ENCODE measurements at places on chromosomes 16 and 17.

DNA sequence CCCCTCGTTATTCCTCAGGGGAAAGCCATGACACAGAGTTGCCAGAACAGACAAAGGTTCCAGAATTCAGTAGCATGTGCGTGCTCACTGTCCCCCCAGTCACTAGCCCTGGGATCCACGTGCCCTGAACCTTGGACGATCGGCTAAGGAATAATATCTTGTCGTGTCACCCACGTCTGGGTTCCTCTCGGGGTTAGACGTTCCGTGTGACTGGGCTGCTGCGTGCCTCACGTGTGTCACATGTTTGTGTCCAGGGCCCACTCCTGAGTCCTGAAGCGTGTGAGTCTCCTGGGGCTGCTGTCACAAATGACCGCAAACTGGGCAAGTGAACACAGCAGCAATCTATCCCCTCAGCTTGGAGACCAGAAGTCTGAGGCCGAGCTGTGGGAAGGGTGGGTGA lies 12.4 kb upstream of the ZNF469 start:
- no peak for DNase-seq

DNA sequence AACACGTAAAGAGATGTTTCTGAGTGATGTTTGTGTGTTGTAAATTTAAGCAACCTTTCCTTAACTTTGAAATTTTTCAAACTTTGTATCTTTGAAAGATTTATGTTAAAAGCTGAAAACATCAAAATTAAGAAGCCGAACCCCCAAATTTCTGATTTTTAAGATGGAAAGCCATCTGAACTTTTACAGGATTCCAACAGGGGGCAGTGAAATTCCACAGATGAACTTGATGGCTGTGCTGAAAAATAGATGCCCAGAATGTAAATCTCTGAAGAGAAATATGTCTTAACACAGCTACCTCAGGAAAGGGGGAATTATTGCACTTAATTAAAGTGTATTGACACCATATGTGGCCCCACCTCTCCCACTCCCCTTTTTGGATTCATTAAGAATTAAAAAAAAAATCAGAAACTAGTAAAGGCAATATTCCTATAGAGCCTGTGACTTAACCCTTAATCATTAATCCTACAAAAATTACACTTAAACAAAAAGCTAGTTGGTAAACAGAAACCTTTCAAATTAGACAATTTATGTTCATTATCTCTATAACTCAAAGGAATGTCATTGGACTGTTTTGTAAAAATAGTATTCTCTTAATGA lies 597.9 kb downstream of the KCNJ2 start:
- DNase-seq: peak; percentile 25

GRCh38 chr16:84832488-84833143 lies 12.8 kb downstream of the CRISPLD2 start:
- peak; percentile 95 for DNase-seq

- no peak for DNase-seq
Observed at GRCh38 chr17:49910094-49910857, 58.7 kb upstream of the DLX4 start.

- DNase-seq: peak; percentile 78
Observed at GRCh38 chr16:75265911-75266701, 14.7 kb upstream of the BCAR1 start.

- peak; percentile 77 for DNase-seq
Observed at GRCh38 chr17:28763804-28764266, 20.0 kb downstream of the TRAF4 start.

Measured in fibroblast of skin of scalp (primary cell).